ENCODE measurements at places on chromosomes 1 and 21. TPM values are rescaled to one million over a fixed set of nuclear protein-coding genes. Genes with fewer than 3 reads are reported as not detected.
A peak's percentile ranks its signal among the peaks of the same experiment; 100 is the strongest.

PRDM16 gene
- 0.06 TPM for polyA plus RNA-seq

DNA sequence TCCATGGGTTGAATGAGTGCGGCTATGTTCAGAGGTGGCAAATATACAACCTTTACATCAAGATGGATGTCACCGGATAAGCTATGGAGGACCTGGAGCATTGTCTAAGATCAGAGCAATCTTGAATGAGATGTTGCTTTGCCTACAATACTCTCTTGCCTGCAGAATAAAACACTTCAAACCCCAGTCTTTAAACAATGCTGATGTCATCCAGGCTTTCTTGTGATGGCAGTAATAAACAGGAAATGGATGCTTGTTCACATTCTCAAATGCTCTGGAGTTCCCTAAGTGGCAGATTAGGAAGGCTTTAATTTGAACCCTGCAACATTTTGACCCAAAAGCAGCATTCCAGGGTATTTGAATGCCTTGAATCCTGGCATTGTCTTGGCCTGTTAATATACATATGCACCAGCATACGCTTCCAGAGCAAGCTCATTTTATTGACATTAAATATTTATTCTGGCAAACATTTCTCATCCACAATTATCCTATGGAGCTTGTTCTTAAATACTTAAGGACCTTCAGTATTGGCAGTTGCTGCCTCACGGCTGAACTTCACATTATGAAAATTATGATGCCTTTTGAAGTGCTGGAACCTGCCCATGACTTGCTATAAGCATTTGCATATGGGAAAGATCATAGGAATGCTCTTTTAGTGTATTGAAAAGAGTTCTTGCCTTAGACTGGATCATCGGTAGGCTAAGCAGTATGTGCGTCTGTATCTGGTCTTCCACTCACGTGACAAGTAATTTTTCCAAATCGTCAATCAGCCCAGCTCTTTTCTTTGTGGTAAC lies 422.7 kb downstream of the SIPA1L2 start:
- DNase-seq = no peak

DNA sequence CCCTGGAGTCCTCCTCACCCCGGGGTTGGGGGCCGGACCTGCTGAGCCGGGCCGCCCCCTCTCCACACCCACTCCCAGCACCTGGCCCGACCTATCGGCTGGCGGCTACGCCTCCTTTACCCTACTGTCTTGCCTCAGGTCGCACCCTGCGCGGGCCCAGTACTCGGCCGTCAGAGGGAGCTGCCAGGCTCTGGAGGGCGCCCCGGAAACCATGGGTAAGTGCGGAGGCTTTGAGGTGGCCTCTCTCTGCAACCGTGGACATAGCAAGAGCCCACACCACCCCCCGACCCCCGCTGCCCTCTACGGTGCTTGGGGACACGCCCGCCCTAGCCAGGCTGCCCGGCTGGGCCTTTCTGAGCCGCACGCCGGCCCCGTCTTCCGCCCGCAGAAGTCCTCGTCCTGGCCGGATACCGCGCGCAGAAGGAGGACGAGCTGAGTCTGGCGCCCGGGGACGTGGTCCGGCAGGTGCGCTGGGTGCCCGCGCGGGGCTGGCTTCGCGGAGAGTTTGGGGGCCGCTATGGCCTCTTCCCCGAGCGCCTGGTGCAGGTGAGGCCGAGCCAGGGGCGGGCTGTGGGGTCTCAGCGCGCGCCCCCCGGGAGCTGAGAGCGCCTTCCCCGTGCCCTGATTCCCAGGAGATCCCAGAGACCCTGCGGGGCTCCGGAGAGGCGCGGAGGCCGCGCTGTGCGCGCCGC lies at the start of gene SH3D21:
Gene SH3D21, plus strand, starts transcription at position 159 of the 692 bp plus-strand sequence. Its CDS starts 53 bp downstream, at position 212.
- DNase-seq = no peak

DNA sequence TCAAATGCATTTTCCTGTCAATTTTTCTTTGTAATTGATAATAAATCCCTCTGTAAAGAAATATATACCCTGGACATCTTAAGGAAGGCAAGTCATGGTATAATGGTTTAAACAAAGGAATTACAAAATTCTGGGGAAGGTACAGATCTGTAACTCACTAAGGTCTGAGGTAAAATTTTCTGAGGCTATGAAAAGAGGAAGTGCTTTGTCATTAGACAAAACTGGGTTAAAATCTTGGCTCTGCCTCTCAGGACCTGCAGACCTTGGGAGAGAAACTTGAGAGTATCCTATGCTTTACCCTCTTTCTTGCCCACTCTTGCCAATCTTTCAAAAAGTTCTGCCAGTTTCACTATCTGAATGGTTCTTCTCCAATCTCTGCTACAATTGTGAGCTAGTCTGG lies 26.8 kb upstream of the BEND5 start:
- DNase-seq = no peak

DNA sequence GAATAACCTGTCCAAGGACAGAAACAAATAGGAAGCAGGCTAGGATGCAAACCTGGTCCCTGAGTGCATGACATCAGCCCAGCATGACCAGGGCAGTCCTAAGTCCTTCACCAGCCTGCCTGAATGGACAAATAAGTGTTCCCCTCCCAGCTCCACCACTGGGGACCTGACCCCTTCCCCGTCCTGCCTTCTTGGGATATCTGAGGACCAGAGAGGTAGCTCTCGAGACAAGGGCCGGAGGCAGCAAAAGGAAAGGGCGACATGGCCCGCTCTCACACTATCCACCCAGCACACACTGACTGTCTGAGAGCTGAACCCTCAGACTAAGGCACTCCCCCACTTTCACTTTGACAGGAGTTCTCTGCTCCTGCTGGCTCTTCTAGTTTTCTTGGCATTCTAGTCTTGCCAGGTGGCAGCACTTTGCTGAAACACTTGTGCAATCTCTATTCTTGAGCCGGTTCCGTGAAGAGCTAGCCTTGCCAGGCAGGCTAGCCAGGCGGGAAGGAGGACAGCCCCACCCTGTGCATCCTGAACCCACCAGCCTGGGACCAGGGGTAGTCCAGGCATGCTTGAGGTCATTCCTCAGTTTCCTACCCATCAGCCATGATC lies 251.1 kb upstream of the RAB4A start:
- no peak for DNase-seq

GRCh38 chr1:44262414-44262813 lies 49.1 kb downstream of the DMAP1 start:
- DNase-seq = no peak

DNA sequence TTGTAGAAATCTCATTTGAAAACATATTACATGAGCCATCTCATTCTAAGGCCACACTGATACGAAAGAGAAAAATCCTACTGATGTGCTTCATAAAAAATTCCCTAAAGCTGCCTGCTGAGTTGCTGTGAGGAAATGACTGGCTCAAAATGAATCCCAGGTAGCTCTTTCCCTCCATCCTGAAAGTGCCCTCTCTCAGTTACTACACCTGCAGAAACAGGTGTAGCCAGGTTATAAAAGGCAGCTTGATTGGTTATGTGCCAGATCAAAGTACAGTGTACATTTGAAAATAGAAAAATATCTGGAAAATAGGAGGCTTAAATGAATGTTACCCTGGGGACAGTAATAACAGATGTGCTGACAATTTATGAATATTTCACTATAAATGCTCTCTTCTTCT lies 833.4 kb upstream of the ADGRL4 start:
- no peak for DNase-seq

SYPL2 gene
- 0.40 TPM for polyA plus RNA-seq

DNA sequence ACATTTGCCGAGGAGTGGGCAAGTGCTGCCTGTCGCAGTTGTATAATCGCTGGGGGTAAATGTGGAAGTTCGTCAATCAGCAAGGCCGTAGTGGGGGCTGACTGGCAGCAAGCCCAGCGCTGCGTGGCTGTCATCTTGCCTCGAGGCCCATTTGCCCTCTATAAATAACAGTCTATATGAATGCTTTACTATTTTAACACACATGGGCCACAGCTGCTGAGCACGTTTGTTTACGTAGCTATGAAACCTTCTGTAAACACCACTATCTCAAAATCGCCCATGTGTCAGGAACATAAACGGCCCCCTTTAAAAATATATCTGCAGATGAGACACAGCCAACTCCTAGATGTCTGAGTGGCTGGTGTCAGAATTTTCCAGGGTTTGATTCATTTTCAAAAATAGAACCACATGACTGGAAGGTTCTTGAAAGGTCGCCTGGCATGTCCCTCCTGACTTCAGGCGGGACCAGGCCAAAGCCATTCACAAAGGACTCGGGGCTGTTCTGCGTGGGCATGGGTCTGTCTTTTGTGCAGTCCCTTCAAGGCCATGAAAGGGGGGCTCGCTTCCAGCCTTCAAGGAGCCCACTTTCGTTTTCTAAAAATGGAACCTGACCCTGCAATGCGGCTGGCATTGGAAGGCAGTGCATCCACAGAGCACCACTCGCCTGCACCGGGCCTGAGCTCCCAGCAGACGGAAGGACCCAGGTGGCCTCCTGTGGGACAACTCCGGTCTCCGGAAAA lies 205.5 kb downstream of the KCNJ6 start:
- DNase-seq = peak; percentile 36

All from AG04450 (cell line).